ENCODE measurements at places on chromosomes 13 and 19.

GRCh38 chr13:21986602-21987001, 315.7 kb downstream of the FGF9 start:
- DNase-seq = peak; percentile 47

DNA sequence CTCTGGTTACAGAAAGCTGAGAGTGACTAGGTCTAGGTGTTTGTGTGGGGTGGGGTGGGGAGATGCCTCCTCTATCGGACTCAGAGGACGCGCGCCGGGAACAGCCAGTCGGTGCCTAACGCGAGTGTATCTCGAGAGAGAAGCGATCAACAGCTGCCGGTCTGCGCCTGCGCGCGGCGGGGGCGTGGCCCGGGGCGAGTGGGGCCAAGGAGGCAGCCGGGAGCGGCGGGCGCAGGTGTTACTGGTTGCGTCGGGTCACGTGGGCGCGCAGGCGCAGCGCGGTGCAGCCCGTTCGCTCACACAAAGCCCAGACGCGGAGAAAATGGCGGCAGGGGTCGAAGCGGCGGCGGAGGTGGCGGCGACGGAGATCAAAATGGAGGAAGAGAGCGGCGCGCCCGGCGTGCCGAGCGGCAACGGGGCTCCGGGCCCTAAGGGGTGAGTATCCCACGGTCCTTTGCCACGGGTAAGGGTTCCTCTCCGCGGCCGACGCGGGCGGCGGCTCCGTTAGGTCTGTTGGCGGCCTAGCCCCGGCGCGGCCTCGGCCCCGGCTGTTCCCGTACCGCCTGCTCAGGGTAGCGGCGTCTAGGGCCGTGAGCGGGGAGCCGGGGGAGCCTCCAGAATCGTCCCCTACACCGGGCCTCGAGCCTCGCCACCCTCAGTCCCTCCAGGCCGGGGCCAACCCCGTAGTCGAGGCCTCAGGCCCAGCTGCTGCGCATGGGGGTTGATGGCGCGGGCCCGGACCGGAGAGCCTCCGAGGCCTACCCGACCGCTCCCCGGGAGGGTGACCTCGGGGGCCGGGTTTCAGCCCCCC, at the start of gene HNRNPM:
Gene HNRNPM (plus strand): TSS at position 299 of the 811 bp plus-strand sequence. CDS start 24 bp downstream, at position 323.
- DNase-seq = peak; percentile 100

DNA sequence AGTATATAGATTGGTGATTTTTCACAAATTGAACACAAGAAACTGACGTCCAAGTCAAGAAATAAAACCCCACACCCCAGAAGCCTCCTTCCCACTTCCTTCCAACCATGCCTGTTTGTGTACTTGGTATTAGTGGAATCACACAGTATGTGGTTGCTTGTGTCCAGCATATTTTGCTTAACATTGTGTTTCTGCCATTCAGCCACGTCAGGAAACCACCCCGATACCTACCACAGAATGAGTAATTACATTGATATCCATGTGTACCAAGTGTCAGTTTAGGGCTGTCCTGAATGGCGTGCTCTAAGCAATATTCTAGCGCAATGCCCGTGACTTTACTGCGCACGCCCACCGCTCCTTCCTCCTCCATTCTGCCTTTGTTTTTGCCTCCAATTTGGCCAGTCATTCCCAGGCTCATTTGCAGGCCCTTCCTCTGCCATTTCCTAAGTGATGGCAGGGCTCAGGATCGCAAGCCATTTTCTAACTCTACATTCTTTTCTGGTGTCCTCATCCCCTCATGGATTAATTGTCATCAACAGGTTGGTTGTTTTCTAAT, 25.9 kb upstream of the MPHOSPH8 start:
- DNase-seq = no peak

DNA sequence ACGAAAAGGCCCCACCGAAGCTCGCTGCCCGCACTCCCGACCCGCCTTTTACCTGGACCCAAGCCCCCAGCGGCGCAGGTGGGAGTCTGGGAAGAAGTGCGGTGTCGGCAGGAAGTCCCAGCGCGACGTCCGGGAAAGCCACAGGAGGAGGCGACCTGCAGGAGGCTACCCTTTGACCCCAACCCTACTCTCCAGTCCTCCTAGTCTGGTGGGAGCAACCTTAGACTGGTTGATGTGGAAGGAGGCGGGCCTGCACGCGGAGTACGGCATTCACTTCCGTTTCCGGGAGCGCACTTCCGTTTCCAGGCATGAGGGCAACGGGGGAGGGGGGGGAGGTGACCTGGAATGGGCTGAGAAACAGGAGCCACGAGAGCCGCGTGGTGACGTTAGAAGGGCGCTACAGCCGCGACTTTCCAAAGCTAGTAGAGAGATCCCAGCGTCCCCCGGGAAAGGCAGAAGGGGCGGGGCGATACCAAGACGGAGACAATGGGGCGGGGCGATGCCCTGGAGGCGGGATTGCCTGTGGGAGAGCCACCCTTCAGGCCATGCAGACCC, 28.5 kb downstream of the ZNF266 start:
- DNase-seq = peak; percentile 96

DNA sequence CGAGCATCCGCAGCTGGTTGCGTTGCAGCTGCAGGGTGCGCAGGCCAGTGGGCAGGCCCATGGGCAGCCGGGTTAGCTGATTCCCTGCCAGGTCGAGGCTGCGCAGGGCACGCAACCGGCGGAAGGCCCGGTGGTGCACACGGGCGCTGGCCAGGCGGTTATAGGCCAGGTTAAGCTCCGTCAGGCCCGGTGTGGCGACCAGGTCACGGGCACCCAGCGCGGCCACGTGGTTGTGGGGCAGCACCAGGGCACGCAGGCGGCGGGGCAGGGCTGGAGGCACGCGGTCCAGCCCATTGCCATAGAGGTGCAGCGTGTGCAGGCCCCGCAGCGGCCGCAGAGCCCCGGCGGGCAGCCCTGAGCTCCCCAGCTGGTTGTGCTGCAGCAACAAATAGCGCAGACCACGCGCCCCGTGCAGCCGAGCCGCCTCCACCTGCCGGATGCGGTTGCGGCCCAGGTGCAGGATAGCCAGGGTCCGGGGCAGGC, 5.3 kb downstream of the PODNL1 start:
- no peak for DNase-seq

DNA sequence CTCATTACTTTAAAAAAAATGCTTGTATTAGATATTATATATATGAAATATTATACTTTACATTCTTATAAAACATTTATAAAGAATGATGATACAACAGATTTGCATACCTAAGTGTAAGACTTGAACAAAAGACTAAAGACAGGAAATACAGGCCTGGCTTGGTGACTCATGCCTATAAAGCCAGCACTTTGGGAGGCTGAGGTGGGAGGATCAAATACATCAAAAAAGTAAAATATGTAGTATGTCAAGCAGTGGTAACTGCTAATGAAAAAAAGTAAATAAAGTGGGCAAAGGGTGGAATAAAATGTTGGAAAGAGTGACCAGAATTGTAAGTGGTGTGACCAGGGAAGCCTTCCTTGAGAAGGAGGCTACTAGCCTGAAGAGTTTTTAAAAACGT, 133.7 kb downstream of the GGACT start:
- no peak for DNase-seq

DNA sequence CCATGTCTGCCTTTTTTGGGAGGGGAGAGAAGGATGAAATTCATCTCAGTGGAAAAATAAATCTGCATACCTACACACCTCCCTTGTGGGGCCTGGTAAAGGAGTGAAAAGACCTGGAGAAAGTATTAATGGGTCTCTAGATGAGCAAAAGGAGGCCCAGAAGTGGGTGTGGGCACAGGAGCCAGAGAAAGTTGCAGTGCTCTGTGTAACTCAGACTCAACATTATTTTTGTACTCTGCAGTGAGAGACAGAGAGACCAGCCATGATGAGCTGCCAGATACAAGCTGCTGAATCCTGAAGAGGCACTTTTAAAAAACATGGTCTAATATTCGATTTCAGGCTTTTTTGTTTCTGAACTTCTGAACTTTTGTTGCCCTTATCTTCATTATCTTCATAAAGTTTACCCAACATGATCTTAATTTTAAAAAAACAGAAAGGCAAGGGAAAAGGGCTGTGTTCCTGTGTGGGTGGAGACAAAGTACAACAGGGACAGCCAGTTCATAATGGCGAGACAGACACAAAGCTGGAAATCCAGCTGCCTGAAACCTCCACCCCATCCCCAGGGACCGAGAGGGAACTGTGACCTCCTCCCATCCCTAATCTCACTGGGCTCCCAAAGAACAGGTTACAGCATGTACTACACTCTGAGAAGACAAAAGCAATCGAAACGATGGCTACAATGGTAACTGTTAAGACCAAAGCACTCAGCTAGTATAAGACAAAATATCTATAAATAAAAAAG, 77.2 kb downstream of the KLF12 start:
- no peak for DNase-seq

GRCh38 chr19:35107545-35107944, 8.1 kb upstream of the FXYD3 start:
- DNase-seq = peak; percentile 83

DNA sequence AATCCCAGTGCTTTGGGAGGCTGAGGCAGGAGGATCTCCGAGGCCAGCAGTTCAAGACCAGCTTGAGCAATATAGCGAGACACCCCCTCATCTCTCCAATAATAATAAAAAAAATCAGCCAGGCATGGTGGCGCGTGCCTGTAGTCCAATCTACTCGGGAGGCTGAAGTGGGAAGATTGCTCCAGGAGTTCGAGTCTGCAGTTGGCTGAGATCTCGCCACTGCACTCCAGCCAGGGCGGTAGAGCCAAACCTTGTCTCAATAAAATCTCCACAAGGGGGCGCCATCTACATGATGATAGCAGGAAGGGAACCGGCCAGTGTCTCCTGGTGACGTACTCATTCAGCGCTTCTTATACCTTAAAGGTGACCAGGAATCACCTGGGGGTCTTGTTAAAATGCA, 13.6 kb upstream of the C5AR1 start:
- peak; percentile 80 for DNase-seq

DNA sequence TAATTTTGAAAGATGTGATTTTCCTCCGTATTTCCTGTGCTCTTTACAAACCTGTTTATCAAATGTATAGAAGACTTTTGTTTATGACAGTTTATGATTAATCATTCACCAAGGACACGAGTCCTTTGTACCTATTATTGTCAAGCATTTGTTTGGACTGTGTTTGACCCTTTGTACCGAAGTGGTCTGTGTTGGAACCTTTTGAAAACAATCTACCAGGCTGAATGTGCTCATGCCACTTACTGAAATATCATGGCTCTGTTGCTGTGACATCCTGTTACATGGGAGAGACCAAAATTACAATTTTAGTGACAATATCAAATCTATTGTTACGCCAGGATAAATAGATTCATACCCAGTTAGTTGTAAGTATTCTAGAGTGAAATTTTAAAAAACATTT, 193.6 kb downstream of the IRS2 start:
- DNase-seq = no peak

All from AG20443 (cell line).